ENCODE measurements at places on chromosomes 2 and 18. TPM values are rescaled to one million over a fixed set of nuclear protein-coding genes. Genes with fewer than 3 reads are reported as not detected.

CDK15 gene
- total RNA-seq, result 0.07 TPM

METTL5 gene
- total RNA-seq, result 73.5 TPM

RBFA gene
- total RNA-seq, result 29.1 TPM

GRCh38 chr18:55500316-55501086 is 87.5 kb downstream of the TCF4 start:
- DNase-seq, result no peak

- no peak for DNase-seq
Measured at GRCh38 chr2:223513771-223514455, 88.2 kb downstream of the SCG2 start.

DNA sequence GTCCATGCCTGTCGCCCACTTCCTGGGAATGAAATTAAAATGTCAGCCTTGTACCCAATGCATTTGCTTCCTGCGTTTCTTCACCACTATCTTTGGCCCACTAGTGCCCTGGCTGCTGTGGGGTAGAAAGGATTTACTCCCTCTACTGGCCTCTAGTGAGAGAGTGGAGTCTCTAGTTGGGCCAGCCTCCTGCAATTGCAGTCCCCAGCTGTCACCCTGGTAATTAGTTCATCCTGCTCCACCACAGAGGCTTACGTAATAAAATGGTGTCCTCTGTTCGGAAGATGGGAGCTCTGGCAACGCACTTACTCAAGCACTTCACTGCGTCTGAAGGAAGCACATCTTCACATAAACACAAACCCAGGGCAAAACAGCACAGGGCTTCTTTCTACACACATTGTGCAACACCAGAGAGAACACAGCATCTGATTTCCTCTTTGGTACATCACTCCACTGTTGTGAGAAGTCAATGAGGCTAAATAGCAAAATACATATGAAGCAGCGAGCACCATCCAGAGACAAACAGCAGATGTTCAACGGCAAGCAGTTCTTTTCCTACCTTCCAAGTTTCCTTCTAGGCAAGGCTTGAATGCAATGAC is 274.6 kb downstream of the LRATD1 start:
- DNase-seq, result no peak

MAP4K4 gene
- 107 TPM for total RNA-seq

- no peak for DNase-seq
Measured at GRCh38 chr18:57219964-57220363, 73.1 kb downstream of the BOD1L2 start.

HK2 gene
- total RNA-seq, result 18.3 TPM

SFTPB gene
- total RNA-seq, result not detected

GRCh38 chr2:236165842-236166795 is 2.1 kb downstream of the GBX2 start:
- no peak for DNase-seq

DNA sequence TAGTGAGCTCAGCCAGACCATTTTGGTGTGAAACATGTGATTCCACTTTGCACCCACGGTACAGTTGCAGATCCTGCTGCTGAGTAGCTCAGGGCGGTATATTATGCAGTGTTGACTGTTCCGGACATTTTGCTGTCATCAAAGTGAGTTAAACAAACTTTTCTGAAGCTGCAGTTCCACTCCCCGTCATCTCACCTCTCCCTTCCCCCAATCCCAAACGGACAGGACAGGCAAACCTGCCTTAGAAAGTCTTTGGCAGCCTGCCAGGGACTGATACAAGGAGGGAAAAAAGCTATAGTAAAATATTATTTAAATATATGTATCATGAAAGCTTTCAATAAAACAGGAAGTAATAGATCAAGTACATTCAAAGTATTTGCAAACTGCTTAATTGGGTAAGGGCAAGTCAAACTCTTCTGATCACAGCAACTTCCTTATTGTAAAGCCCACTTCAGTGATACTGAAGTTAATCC is 35.5 kb upstream of the SP5 start:
- no peak for DNase-seq
